ENCODE measurements at places on chromosomes 7 and 10.

DNA sequence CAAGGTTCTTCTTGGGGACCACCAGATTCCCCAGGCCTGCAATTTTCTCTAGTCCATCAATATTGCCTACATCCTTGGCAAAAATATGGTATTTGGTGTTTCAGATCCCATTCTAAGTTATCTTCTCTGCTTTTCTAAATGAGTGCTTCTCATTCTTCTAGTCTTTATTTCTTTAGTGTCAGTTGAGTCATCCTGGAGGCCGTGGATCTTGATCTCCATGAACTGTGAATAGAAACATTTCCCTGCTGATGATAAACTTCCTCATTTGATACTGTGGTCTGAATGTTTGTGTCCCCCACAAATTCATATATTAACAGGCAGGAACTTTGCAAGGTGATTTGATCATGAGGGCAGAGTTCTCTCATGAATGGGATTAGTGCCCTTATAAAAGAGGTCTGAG is 779.3 kb downstream of the INHBA start:
- no peak for DNase-seq

DNA sequence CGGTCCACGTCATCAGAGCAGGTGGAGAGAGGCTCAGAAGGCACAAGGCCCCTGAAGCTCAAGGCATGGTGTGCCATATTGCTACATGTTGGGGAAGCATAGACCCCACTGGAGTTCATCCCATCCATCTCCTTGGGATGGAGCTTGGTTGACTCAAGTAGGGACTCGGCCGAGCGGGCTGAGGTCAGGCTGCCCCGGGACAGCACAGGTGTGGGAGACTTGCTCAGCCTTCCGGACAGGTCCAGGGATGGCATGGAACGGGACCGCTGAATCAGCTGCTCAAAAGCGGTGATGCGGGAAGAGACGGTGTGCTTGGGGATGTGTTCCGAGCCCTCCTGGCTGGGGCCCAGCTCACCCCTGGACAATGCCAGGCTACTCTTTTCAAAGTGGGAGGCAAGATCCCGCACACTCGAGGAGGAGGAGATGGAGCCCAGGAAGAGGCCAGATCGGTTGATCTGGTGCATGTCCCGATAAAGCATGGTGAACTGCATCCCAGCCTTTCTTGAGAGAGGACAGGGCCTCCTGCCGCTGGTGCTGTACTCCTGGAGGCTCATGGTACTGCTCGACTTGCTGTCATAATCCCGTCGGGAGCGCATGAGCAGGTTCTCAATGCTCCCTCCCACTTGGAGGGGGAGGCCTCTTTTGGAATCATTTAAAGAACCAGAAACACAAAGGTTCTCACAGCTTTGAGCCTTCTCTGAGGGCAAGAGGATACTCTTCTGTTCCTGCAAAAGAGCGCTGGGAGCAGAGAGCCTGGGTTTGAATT is 65.6 kb upstream of the PDLIM1 start:
- no peak for DNase-seq

DNA sequence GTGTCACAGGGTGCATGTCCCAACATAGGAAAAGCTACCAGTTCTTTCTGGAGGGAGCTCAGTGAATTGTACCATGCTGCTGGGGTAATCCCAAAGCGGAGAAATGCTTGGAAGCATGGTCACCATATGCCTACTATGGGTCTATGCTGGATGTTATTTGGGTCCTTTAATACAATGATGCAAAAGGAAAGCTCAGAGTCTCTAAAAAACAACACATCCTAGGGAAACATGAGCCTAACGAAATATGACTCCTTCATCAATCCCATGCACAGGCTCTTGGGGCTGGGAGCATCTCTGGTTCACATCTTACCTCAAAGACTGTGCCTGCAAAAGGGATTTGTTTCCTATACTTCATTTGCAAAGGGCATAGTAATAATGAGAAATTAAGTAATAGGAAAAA is 65.2 kb downstream of the CUBN start:
- no peak for DNase-seq

DNA sequence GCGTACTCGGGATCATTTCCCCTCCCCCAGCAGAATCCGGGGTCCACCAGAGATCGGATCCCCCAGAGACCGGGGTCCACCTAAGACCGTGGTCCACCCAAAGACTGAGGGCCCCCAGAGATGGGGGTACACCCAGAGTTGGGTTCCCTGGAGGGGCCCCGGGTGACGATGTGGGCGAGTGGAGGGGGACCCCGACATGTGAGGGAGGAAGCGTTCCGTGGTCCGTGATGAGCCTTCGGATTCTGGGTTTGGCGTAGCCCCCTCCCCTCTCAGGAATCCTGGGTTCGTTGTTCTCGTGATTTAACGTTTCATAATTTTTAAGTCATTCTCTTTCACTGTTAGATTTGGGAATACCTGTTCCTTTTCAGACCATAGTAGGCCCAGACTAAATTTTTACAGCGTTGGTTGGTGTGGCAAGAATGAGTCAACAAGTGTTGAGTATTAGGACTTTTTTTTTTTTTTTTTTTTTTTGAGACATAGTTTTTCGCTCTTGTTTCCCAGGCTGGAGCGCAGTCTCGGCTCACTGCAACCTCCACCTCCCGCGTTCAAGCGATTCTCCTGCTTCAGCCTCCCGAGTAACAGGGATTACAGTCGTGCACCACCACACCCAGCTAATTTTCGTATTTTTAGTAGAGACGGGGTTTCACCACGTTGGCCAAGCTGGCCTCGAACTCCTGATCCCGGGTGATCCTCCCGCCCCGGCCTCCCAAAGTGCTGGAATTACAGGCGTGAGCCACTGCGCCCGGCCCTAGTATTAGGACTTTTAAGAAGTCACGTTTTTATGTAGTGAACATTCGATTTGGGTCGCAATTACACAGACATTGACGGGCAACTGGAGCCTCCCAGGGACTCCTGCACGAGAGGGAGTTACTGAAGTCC is 672 bp downstream of the GTPBP4 start:
- no peak for DNase-seq

DNA sequence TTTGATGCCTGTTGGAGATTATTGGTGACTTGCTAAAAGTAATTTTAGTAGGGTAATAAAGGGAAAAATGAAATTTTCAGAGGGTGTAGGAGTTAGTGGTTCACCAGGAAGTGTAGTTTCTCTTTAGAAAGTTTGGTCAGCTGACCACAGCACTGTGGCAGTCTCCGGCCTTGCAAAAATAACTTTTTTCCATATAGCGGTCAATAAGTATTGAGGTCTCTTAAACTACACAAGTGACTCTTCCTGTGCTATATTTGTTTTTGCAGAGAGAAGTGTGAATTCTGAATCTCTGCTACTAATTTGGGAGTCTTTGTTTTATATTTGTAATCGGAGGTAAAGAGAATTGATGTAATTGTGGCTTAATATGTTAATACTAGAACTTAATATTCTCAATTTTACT is 24.3 kb downstream of the PTPN12 start:
- no peak for DNase-seq

DNA sequence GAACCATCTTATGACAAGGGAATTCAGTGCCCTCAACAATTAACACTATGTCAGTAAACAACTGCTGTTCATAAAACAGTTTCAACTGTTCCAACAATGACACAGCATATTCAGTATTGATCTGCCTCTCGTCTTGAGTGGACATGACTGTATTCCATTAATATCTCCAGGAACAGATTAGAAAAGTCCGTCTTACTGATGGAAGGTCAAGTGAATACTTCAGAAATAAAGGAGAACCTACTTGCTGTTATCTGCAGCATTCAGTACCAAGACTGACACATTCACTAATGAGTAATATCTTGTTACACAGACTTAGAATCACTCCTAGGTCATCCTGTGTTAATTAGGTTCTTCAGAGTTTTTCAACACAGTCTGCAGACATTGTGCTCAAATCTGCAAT is 12.1 kb downstream of the KBTBD2 start:
- no peak for DNase-seq

Data from ovary (tissue), 10 donors.